ENCODE measurements at places on chromosomes 7 and 10. TPM values are rescaled to one million over a fixed set of nuclear protein-coding genes. Genes with fewer than 3 reads are reported as not detected.

GRCh38 chr10:75035975-75036708 is 75.3 kb upstream of the SAMD8 start:
- H3K27me3 ChIP-seq: no peaks in the 10 kb centered on the region
- H3K4me3 ChIP-seq: no peak overlapping the region
- H3K4me1 ChIP-seq: peaks cover 12% of the 10 kb centered on the region
- DNase-seq: no peak
- no peak overlapping the region for H3K27ac ChIP-seq

- no peaks in the 10 kb centered on the region for H3K4me1 ChIP-seq
- DNase-seq: no peak
- no peak overlapping the region for H3K4me3 ChIP-seq
- no peaks in the 10 kb centered on the region for H3K36me3 ChIP-seq
Observed at GRCh38 chr10:4784667-4785333, 41.2 kb upstream of the AKR1E2 start.

- peaks cover 11% of the 10 kb centered on the region for H3K4me1 ChIP-seq
- H3K27me3 ChIP-seq: no peaks in the 10 kb centered on the region
- H3K36me3 ChIP-seq: no peaks in the 10 kb centered on the region
- no peak overlapping the region for H3K27ac ChIP-seq
- H3K4me3 ChIP-seq: no peak overlapping the region
Observed at GRCh38 chr7:139500770-139501138, 17.3 kb upstream of the KLRG2 start.

- peak overlapping the region; percentile 58 for H3K27ac ChIP-seq
- H3K36me3 ChIP-seq: peaks cover 18% of the 10 kb centered on the region
- peaks cover 72% of the 10 kb centered on the region for H3K4me1 ChIP-seq
- no peak for DNase-seq
- no peaks in the 10 kb centered on the region for H3K27me3 ChIP-seq
Observed at GRCh38 chr10:95377950-95378349, 87.1 kb upstream of the PDLIM1 start.

- H3K27me3 ChIP-seq: no peaks in the 10 kb centered on the region
- peaks cover 52% of the 10 kb centered on the region for H3K36me3 ChIP-seq
- no peak for DNase-seq
- H3K4me1 ChIP-seq: peaks cover 27% of the 10 kb centered on the region
- H3K27ac ChIP-seq: peak overlapping the region; percentile 40
- no peak overlapping the region for H3K4me3 ChIP-seq
Observed at GRCh38 chr7:30430777-30431176, 47.8 kb downstream of the NOD1 start.

DNA sequence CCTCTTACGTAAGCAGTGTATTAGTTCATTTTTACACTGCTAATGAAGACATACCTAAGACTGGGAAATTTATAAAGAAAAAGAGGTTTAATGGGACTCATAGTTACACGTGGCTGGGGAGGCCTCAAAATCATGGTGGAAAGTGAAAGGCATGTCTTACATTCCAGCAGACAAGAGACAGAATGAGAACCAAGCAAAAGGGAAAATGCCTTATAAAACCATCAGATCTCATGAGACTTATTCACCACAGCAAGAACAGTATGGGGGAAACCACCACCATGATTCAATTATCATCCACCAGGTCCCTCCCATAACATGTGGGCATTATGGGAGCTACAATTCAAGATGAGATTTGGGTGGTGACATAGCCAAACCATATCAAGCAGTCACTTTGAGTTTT is 126.3 kb upstream of the CXCL12 start:
- no peak overlapping the region for H3K4me3 ChIP-seq
- DNase-seq: no peak
- H3K36me3 ChIP-seq: no peaks in the 10 kb centered on the region
- H3K27me3 ChIP-seq: no peaks in the 10 kb centered on the region
- H3K27ac ChIP-seq: no peak overlapping the region

DNA sequence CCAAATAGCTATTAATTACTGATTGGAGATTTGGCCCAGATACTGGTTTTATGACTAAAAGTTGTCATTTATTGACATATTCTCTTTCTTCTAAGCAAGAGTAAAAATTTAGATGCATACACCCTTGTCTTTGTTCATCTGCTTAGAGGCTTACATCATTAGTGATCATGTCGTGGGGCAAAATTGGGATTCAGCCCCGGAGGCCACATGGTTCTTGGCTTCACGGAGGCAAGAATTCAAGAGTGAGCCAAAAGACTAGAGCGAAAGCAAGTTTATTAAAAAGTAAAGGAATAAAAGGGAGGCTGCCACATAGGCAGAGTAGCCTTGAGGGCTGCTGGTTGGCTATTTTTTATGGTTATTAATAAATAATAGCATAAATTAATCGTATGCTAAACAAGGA is 41.1 kb downstream of the MINPP1 start:
- H3K4me1 ChIP-seq: no peaks in the 10 kb centered on the region
- no peaks in the 10 kb centered on the region for H3K36me3 ChIP-seq
- DNase-seq: no peak
- no peaks in the 10 kb centered on the region for H3K27me3 ChIP-seq

DNA sequence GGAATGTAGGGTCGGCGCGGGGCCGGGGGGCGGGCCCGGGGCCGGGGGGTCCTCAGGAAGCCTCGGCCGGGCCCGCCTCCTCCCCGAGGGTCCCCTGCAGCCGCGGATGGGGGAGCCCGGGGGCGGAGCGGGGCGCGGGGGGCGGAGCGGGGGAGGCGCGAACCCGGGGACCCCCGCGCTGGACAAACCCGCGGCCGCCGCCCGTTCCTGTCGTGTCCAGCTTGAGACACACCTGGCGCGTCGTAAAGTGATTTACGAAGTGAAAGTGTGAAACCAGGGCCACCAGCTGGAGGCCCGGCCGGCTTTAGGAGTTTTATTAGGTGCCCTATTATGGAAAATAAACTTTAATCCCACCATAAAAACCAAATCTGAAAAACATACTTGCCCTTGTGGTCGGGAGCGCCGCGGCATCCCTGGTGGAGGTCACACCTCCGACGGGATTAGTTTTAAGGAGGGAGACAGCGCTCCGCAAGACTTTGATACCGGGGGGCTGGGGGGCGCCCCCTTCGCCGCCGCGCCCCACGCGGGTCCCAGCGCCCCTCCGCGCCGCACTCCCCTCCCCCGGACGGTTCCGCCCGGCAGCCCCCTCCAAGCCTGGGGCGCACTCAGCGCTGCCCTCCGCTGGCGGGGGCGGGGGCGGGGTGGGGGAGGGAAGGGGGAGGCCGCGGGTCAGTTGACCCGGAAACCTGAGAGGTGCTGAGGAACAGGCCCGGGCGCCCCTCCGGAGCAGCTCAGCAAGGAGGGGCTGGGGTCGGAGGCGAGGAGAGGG is 10.3 kb downstream of the MNX1 start:
- peaks cover 54% of the 10 kb centered on the region for H3K4me1 ChIP-seq
- peak overlapping the region; percentile 50 for H3K4me3 ChIP-seq
- peak; percentile 51 for DNase-seq
- peaks cover 92% of the 10 kb centered on the region for H3K27me3 ChIP-seq

GRCh38 chr10:116798859-116799258 is 50.4 kb upstream of the ENO4 start:
- no peak for DNase-seq
- H3K4me1 ChIP-seq: no peaks in the 10 kb centered on the region
- no peak overlapping the region for H3K27ac ChIP-seq
- H3K4me3 ChIP-seq: no peak overlapping the region
- H3K36me3 ChIP-seq: no peaks in the 10 kb centered on the region

DNA sequence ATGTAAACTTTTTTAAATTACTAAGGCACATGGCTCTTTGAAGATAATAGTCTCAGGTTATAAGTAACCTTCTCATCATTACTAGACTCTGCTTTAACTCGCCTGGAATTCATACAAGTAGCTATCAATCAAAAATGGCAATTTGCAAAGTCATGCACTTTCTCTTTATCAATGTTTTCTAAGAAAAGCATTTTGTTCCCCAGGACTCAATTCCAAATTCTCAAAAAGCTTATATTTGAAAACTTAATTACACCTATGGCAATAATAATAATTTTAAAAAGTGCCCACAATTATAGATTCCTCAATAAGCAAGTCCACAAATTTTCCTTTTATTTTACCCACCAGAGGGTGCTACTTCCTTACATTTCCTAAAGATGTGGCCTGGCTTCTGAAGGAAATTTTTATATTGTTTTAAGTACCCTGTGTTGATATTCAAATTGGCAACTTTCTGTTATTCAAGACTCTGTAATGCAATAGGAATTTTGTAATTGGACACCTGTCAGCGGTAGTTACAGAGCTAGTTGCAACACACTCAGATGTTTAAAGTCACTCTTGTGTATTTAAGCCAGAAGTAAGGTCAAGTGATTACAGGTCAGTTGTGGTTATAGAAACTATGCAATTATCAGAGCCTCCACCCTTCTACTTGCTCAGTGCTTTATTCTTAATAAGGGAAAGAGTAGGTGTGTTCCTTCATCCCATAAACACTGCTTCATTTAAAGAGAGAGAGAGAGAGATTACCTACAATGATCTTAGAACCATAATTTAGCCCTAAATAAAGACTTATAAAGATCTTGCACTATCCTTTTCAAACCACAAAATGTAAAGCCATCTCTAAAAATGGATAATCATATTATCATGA is 47.1 kb upstream of the HYAL4 start:
- DNase-seq: no peak
- no peaks in the 10 kb centered on the region for H3K36me3 ChIP-seq

DNA sequence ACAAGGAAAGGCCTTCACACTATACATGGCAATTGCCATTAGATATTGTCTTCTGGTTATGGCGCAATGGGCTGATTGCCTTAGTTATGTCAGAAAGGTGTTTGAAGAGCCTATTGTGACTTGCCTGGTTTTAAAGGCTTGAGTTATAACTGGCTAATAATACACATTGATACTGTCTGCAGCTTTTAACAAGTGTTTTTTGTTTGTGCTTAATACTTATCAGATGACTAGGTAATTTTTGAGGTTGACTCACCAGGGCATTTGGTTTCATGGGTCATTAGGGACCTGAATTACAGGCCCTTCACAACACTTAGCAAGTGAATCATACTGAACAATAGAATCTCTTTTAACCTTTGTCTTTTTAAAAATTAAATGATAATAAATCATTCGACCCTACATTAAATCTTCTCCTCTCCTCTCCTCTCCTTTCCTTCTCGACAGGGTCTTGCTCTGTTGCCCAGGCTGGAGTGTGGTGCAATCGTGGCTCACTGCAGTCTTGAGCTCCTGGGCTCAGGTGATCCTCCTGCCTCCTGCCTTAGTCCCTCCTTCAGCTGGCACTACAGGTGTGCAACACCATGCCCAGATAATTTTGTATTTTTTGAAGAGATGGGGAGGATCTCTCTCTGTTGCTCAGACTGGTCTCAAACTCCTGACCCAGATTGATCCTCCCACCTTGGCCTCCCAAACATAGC is 196.3 kb downstream of the JCAD start:
- H3K36me3 ChIP-seq: no peaks in the 10 kb centered on the region
- H3K4me3 ChIP-seq: no peak overlapping the region
- H3K27me3 ChIP-seq: no peaks in the 10 kb centered on the region
- H3K27ac ChIP-seq: no peak overlapping the region
- DNase-seq: no peak

GRCh38 chr7:44215531-44215930 is 14.8 kb downstream of the YKT6 start:
- H3K4me1 ChIP-seq: no peaks in the 10 kb centered on the region
- H3K27ac ChIP-seq: no peak overlapping the region
- no peaks in the 10 kb centered on the region for H3K27me3 ChIP-seq
- peaks cover 35% of the 10 kb centered on the region for H3K36me3 ChIP-seq

DNA sequence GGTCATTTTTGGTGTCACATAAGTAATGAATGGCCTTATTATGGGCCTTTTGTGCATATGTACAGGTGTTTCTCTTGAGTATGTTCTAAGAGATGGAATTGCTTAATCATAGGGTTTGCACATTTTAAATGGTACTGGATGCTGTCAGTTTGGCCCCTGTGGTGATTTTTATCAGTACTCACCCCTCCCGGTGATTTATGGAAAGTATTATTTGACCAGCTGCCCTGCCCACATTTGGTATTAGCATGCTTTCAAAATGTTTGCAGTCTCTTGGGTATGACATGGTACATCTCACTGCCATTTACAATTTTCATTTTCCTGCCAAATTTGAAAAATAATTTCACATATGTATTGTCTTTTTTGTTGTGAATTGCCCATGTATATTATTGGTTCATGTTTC is 427.7 kb downstream of the LRMDA start:
- no peak for DNase-seq
- H3K27me3 ChIP-seq: no peaks in the 10 kb centered on the region
- H3K4me3 ChIP-seq: no peak overlapping the region
- no peaks in the 10 kb centered on the region for H3K36me3 ChIP-seq
- no peak overlapping the region for H3K27ac ChIP-seq
- H3K4me1 ChIP-seq: no peaks in the 10 kb centered on the region

DNA sequence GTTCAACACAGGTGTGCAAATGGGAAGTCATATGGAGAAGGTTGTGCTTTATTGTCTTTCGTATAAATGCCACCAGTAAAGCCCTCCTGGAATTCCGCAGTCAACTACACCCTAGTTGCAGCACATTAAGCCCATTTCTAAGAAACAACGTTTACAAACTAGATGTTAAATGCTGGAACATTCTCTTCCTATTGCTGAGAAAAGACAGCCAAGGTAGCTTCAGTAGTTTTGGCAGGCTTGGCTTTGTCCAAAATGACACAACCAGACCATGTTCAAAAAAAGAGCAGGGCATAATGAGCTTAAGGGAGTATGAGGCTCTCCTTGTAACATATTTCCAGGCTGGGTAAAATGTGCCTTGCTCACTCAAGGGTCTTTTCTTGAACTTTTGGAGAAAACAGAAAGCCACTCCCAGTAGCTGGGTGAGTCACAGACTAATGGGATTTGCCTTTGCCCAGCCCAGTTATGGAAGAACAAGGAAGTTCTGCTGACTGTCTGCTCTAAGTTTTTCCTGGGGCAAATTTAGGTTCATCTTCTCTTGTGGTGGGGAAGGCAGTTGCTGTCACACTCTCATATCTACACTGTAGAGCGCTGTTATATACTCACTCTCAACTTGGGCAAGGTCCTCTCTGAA is 238.7 kb downstream of the PLXNA4 start:
- no peaks in the 10 kb centered on the region for H3K36me3 ChIP-seq
- H3K27ac ChIP-seq: no peak overlapping the region
- no peaks in the 10 kb centered on the region for H3K4me1 ChIP-seq

DNA sequence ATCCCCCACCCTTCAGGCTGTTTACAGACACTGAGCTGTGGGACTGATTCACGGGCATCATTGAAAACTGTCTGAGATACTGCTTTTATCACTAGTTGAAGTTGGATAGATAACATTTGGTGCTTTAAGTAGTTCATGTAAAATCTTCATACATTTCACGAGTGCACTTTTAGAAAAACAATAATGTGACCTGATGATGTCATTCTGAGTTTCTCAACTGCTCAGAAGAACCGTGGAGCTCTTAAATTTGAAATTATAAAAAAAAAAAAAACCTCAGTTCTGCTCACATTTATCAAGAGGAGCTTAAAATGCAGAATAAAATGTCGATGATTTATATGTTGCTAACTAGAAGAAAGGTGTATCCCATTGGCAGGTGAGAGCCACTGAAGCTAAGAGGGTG is 81.5 kb downstream of the GALNT11 start:
- no peak overlapping the region for H3K27ac ChIP-seq
- H3K36me3 ChIP-seq: peaks cover 10% of the 10 kb centered on the region
- no peak for DNase-seq
- no peak overlapping the region for H3K4me3 ChIP-seq
- H3K27me3 ChIP-seq: no peaks in the 10 kb centered on the region

TRPV5 gene
- not detected for polyA plus RNA-seq

IFIT1B gene
- not detected for polyA plus RNA-seq

PRTFDC1 gene
- 12.4 TPM for polyA plus RNA-seq

AP1S1 gene
- polyA plus RNA-seq: 62.3 TPM

AS3MT gene
- polyA plus RNA-seq: 3.9 TPM

AKR1D1 gene
- not detected for polyA plus RNA-seq

SEMA4G gene
- polyA plus RNA-seq: 6.1 TPM

MLXIPL gene
- polyA plus RNA-seq: 2.4 TPM

CLDN3 gene
- polyA plus RNA-seq: 1.4 TPM

EPO gene
- not detected for polyA plus RNA-seq

FLNC gene
- 5.3 TPM for polyA plus RNA-seq
